ENCODE measurements at places on chromosomes 3 and 15.

DNA sequence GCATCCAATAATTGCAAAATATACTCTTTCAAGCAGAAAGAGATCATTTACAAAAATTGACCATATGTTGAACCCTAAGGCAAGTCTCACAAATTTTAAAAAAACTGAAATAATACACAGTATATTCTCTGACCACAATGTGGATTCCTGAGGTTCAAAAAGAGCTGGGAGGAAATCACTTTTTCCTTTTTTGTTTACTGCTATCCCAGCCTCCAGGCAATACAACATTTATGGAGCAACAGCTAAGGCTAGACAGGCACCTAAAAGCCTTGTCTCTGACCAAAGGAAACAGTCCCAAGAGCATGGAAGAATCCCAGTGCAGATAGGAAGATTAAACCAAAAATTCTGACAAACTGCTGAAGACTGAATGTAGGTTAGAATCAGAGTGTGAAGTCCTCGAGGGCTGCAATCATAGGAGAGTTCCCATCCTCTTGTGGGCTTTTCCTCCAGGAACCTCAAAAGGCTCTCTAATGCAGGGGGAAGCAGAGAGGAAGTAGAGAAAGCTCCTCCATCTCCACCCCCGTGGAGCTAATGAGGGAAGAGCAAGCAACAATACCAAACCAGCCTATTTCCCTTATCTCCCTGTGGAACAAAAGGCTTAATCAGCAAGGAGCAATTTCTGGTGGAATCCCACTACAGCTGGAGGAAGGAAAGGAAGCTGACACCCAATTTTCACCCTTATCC lies 57.0 kb downstream of the TMCC1 start:
- DNase-seq = no peak

- no peak for DNase-seq
These were observed 61.9 kb downstream of the BTLA start for GRCh38 chr3:112437146-112438022.

DNA sequence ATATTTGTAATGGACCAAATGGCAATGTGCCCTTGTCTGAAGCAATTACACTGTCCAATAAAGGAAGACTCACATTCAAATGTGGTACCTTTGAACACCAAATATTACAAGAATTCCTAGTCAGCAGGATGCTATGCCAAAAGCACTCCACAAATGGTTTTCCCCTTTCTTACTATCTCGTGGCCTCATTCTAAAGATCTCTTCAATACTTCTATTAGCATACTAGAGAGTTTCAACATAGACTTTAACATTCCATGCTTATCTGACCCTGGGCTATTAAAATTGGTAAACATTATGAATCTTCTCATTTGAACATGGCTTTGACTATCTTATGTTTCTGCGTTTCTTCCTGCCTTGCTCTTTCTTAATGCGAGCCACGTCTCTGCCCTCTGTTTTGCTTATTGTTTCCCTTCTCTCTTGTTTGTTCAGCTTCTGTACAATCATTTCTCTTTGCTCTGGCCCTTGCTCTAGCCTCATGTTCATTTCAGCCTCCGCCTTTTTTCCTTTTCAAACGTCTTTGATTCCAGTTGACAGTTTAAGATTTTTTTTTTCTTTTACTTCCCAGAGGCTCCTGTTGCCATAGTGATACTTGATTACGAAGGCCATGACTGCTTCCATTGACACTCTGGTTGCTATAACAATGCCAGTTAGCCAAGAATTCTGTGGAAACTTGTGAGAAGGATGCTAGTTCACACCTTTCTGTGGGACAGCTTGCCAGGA lies 49.5 kb upstream of the SLC9A9 start:
- no peak for DNase-seq

DNA sequence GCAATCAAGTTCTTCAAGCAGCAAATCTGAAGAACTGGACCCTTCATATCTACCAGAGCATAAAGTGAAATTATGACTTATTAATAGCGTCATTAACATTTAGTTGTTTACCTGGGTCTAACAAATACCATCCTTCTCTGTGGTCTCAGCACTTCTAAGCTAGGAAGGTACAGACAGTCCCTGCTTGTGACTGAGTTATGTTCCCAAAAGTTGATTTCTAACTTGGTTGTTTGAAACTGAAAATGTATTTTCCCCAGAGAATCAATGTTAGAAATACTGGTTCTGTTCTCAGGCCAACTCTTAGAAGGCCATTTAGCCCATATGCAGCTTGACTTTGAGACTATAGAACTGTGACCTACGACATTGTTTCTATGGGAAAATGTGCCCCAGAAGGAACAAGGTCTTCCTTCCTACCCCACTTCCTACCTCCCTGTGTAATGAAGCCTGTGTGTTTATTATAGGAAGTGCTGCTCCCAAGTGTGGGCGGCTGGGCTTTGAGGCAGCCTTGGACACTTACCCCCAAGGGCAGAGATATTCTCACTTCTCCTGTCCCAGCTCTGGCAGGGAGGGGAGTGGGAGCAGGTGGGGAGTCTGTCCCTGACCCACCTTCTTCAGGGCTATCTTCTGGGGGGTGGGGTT lies 12.2 kb upstream of the MAPK6 start:
- no peak for DNase-seq

DNA sequence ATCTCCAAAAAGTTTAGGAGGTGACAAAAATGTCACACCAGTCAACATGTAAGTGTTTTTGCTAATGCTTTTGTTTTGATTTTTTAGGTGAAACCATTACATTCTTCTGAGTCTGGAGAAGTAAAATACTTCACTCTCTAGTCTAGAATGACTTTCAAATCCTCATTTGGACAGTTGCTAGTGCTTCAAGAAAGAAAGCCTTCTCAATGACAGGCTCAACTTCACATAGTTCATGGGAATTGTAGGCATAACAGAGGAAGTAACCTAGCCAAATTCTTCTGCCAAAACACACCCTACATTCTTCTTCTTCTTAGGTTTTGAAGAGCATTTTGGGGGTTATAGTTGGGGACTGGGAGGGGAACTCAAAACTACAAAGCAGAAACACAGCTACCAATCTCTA lies 29.4 kb upstream of the HEG1 start:
- no peak for DNase-seq

DNA sequence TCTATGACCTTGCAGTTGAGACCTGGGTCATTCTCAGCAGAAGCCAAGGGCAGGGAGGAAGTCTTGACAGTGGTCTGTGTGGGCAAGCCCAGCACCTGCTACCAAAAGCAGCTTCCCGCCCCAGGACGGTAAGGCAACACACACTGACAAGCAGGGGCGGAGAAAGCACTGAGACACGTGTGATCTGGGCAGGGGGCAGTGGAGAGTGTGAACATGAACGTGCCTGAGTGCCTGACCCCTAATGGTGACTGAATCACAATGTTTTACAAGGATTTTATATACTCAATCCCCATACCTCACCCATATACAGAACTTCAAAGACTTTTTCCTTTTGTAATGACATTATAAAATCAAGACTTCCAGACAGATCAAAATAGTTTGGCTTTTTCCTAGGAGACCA lies 35.2 kb downstream of the ANP32A start:
- no peak for DNase-seq

DNA sequence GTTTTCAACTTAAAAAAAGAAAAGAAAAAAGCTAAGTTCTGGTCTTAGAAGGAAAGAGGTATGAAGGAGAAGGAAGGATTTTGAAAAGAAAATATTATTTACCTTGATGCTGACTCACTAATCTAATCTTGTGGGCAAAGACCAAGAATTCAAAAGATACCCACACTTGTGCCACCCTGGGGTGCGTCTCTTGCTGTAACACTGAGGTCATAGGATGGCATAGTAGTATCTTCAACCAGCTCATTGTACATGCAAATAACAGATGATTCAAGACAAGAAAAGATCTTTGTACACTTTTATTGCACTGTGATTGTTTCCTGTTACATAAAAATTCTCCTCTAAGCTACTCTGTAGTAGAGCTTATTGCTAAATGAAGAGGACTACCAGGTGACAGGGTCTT lies 17.3 kb downstream of the PLS1 start:
- no peak for DNase-seq

GRCh38 chr3:71069797-71070196 lies 513.7 kb downstream of the FOXP1 start:
- DNase-seq = peak; percentile 55
